Activated CD4-positive, alpha-beta memory T cell treated with anti-CD3 and anti-CD28 coated beads for 36 hours (primary cell): ENCODE measurements at places on chromosomes 1 and 21. TPM values are rescaled to one million over a fixed set of nuclear protein-coding genes. Genes with fewer than 3 reads are reported as not detected.

Gene HCRTR1
- not detected for total RNA-seq

Gene SDHC
- 212 TPM for total RNA-seq

Gene APOBEC4
- not detected for total RNA-seq

Gene TRIM67
- total RNA-seq: not detected

GRCh38 chr1:230641900-230642262 is 400 bp upstream of the COG2 start:
- H3K4me3 ChIP-seq: peak overlapping the region; percentile 67
- H3K36me3 ChIP-seq: peaks cover 6% of the 10 kb centered on the region
- H3K4me1 ChIP-seq: peaks cover 46% of the 10 kb centered on the region
- H3K27me3 ChIP-seq: peaks cover 16% of the 10 kb centered on the region
- no peak overlapping the region for H3K27ac ChIP-seq

- no peak for DNase-seq
- no peak overlapping the region for H3K4me3 ChIP-seq
- no peak overlapping the region for H3K27ac ChIP-seq
- H3K27me3 ChIP-seq: no peaks in the 10 kb centered on the region
Observed at GRCh38 chr1:243539636-243540035, 283.8 kb downstream of the SDCCAG8 start.

DNA sequence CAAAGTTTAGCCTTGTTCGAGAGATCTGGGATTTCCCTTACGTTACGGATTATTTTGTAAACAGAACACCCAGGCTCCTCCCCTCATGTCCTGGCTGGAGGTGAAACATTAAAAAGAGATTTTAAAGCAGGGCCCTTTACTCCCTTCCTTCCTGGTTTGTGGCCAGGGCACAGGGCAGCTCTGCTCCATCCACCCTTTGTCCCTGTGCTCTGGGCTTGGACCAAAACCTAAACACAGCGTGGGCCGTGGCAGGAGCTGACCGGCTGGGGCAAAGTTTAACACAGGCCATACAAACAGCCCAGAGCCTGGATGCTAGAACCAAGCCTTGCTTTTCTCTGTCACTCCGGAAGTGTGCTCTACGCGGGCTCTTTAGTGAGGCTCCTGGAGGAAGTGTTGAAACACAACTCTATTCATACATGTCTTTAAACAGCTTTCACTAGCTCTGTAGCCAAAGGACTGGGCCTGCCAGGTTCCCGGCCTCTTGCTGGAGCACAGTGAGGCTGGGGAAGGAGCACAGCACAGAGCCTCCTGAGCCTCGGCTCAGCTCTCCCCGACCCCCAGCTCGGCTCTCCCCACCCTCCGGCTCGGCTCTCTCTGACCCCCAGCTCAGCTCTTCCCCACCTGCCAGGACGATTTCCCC is 84.7 kb downstream of the PDE9A start:
- no peaks in the 10 kb centered on the region for H3K36me3 ChIP-seq
- peak overlapping the region; percentile 86 for H3K27ac ChIP-seq
- H3K27me3 ChIP-seq: no peaks in the 10 kb centered on the region

- H3K27ac ChIP-seq: no peak overlapping the region
- H3K27me3 ChIP-seq: peaks cover 8% of the 10 kb centered on the region
- H3K4me3 ChIP-seq: no peak overlapping the region
Observed at GRCh38 chr1:33916786-33917185, 52.9 kb downstream of the HMGB4 start.

- no peak overlapping the region for H3K4me3 ChIP-seq
- no peaks in the 10 kb centered on the region for H3K4me1 ChIP-seq
- H3K27ac ChIP-seq: no peak overlapping the region
- H3K36me3 ChIP-seq: no peaks in the 10 kb centered on the region
Observed at GRCh38 chr21:45791562-45792418, 148.3 kb downstream of the PCBP3 start.

DNA sequence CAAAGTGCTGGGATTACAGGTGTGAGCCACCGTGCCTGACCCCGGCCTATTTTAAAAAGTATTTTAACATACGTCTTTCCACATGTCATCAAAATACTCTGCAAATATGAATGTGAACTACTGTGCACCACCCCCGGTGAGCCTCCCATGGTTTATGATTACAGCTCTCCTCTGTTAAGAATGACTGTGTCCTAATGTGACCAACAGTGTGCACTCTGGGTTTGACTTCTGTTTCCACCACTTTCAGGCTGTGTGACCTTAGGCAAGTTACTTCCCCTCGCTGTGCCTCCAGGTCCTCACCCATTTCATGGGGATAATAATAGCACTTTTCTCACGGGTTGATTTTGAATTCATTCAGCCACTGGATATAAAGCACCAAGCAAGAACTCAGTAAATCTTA is 14.7 kb downstream of the AMPD2 start:
- H3K36me3 ChIP-seq: peaks cover 12% of the 10 kb centered on the region
- peaks cover 15% of the 10 kb centered on the region for H3K4me1 ChIP-seq
- no peak overlapping the region for H3K4me3 ChIP-seq
- peak; percentile 38 for DNase-seq

GRCh38 chr1:50231209-50231608 is 122.5 kb downstream of the ELAVL4 start:
- no peaks in the 10 kb centered on the region for H3K4me1 ChIP-seq
- H3K27ac ChIP-seq: no peak overlapping the region
- no peak for DNase-seq
- no peaks in the 10 kb centered on the region for H3K36me3 ChIP-seq
- no peak overlapping the region for H3K4me3 ChIP-seq
- peaks cover 2% of the 10 kb centered on the region for H3K27me3 ChIP-seq

DNA sequence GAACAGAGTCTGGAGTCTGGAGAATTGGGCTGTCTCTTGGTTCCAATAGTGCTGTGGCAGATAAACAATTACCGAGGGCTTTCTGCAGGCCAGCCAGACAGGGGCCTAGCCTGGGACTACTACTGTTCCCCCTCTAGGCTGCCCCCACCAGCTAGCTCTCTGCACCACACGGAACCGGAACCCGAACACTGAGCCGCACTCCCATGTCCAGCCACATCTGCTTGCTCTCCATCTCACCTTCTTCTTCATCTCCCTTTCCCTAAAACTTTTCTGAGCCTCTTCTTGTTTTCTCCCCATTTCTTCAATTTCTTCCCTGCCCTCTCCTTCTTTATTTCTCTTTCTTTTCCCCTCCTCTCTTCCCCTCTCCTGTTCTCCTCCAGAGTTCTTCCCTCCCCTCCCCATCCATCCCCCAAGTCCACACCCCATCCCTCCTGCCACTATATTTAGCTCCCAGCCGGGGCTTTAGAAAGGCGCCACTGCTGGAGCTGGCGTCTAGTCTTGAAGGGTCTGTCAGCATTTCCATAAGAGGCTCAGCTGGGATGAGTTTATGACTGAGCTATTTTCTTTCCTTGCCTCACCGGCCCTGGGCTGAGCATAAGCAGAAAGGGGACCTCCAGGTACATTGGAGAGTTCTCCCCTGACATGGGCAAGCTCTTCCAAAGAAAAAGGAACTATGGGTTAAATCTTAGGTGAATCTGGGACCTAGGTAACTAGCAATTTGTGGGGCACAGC is 25.7 kb upstream of the ATP2B4 start:
- peaks cover 15% of the 10 kb centered on the region for H3K4me1 ChIP-seq
- H3K27ac ChIP-seq: peak overlapping the region; percentile 6
- no peaks in the 10 kb centered on the region for H3K27me3 ChIP-seq
- H3K4me3 ChIP-seq: no peak overlapping the region

DNA sequence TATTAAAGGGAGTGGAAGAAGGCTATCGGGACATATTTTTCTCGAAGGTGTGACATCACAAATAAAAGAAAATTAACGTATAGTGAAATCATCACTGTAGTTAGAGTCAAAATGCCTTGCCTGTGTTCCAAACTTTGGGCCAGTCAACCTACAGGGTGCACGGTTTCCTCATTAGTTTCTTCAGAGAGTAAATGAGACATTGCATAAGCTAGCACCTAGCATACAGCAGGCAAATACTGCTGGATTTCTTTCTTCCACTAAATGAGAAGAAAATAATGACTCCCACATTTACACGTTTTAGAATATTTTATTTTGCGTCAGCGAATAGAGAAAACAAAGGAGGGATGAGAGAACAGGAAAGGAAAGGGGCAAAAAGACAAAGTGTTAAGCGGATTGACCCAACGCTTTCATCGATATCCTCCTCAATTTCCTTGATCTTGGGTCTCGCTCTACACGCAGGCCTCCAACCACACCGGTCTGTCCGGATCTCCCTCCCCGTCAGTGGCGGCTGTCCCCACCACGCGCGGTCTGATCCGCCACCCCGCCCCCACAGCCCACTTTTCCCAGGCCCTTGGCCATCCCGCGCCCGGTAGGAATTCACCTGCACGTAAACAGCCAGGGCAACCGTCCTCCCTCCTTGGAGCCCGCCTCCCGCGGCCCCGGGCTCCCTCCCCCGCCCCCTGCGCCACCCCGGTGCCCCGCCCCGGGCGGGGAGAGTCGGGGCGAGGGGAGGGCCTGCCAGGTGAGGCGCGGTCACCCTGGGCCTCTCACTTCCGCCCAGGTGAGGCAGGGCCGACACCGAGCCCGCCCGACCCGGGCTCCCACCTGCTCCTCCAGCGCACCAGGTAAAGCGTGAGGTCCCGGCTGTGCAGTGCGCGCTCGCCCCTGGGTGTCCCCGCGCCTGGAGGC is at the start of gene PATJ:
PATJ (plus strand) TSS at position 770 of the 909 bp plus-strand sequence. CDS start 20,413 bp downstream, outside the sequence.
- H3K27me3 ChIP-seq: no peaks in the 10 kb centered on the region
- H3K4me1 ChIP-seq: peaks cover 24% of the 10 kb centered on the region
- no peaks in the 10 kb centered on the region for H3K36me3 ChIP-seq
- peak within 1 kb of the TSS; percentile 78 for H3K27ac ChIP-seq
- peak; percentile 74 for DNase-seq
